Anterior cingulate cortex (tissue), 58 donors: ENCODE measurements at places on chromosomes 6 and 20.

GRCh38 chr6:110681543-110682459 lies 133.5 kb downstream of the CDK19 start:
- no peak for DNase-seq

DNA sequence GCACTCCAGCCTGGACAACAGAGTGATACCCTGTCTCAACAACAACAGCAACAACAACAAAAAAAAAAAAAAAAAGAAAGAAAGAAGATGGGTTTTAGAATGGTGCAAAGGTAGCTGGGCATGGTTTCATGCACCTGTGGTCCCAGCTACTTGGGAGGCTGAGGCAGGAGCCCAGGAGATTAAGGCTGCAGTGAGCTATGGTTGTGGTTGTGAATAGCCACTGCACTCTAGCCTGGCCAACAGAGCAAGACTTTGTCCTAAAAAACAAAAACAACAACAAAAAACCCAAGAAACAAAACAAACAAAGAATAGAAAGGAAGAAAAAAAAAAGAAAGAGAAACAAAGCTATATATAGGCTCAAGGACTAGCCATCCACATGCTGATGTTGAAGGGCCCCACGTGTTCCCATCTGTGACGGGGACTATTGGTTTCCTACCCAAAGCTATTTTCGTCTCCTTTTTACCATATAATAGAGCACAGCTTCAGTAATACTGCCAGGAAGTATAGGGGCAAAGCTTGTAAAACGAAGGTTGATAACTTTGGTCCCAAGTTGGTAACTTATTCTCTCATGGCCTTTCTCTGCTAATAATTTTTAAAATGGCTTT lies 7.9 kb upstream of the EEF1E1 start:
- DNase-seq = no peak

GRCh38 chr20:819680-820322 lies 13.7 kb upstream of the FAM110A start:
- no peak for DNase-seq

- no peak for DNase-seq
Observed at GRCh38 chr20:39897058-39897457, 792.0 kb downstream of the MAFB start.

DNA sequence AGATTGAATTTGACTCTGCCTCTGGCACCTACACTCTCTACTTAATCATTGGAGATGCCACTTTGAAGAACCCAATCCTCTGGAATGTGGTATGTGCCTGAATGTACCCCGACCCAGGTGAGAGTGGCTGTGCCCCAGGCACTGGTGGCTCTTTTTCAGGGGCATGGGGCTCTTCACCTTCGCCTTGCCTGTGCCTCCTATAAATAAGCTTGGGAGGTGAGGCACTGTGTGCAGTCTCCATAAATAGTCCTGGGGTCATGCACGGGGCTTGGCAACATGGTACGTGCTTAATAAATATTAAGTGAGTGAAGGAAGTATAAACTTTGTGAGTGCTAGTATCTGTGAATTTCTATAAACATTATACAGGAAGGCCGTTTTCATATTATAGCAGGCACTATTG lies 33.0 kb downstream of the GHRH start:
- DNase-seq = no peak

GRCh38 chr6:20868397-20869096 lies 334.3 kb downstream of the CDKAL1 start:
- DNase-seq = no peak

- DNase-seq = no peak
Observed at GRCh38 chr6:145483191-145483996, 251.9 kb downstream of the EPM2A start.

- no peak for DNase-seq
Observed at GRCh38 chr20:15138548-15139126, 801.2 kb upstream of the FLRT3 start.

- DNase-seq = no peak
Observed at GRCh38 chr20:53154540-53154939, 182.4 kb downstream of the TSHZ2 start.

DNA sequence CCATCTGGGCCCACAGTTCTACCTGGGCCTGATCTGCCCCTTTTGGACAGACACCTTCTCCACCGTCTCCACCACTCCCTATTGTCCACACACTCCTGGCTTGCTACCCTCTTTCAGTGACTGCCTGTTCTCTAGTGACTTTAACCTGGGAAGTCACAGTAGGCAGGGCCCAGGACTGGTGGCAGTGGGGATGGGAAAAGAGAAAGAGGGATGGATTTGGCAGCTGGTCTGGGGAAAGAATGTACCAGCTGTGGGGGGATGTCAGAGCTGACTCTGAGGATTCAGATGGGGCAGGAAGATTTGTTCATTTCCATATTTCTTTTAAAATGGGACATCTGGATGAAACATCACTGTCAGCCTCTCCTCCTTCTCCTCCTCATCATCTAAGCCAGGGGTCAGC lies 85.5 kb downstream of the SULF2 start:
- no peak for DNase-seq

DNA sequence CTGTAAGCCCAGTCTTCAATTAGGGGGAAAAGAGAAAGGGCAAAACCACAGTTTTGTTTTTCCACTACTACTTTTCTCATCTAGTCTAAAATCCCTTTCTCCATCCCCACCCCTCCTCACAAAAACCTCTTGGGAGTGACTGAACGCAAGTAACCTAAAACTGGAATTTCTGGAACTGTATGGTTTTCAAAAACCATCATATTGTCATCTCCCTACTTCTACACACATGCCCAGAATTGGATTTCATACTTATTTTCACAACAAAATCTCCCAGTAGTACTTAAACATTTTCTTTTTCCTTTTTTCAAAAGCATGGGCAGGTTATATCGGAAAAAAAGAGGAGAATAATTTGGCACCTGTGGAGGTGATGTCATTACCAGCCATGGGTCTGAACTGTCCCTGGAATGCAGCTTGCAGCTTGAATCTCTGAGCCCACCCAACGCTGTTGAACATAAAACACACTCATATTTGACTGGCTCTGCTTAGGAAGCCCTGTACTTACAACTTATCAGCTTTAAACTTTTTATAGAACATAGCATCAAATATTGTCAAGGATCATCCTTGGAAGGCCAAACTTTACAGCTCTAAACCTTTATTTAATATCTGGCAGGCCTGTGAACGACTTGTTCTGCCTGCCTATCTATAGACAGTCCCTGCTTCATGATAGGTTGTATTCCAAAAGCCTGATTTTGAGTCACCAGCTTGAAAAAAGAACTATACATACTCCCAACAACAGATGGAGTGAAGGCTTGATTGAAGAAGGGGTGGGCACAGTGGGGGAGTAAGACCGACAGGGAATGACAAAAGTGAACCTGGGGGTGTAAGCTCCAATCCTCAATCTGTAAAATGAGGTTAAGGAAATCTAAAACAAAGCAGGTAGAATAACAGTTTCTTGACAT lies 59.3 kb downstream of the EPB41L2 start:
- no peak for DNase-seq

- DNase-seq = no peak
Observed at GRCh38 chr6:11736601-11737000, 42.0 kb downstream of the ADTRP start.

- no peak for DNase-seq
Observed at GRCh38 chr6:81786150-81786549, 33.7 kb upstream of the TENT5A start.

DNA sequence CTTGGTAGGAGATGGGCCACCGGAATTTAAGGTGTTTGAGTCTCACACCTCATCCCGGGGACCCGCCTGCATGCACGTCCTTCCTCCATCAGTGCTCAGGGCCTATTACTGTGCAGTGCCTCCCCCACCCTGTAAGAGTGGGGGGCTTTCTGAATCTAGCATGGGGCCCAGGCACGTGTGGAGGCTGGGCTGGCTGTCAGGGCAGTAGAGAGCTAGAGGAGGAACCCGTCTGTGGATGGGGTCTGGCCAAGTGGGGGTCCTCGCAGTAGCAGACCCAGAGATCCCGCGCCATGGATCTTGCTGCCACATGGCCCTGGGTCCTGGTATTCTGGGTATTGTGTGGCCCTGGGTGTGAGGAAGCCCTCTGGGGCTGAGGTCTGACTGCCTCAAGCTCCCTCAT lies 42.9 kb downstream of the SRC start:
- no peak for DNase-seq
